ENCODE measurements at places on chromosomes 3 and 15.

- no peak for DNase-seq
Measured at GRCh38 chr15:100115711-100116090, 226.1 kb downstream of the ADAMTS17 start.

GRCh38 chr3:3772920-3773319 is 26.3 kb upstream of the LRRN1 start:
- DNase-seq: no peak

- DNase-seq: peak; percentile 76
Measured at GRCh38 chr3:107064405-107065060, 312.7 kb upstream of the CCDC54 start.

DNA sequence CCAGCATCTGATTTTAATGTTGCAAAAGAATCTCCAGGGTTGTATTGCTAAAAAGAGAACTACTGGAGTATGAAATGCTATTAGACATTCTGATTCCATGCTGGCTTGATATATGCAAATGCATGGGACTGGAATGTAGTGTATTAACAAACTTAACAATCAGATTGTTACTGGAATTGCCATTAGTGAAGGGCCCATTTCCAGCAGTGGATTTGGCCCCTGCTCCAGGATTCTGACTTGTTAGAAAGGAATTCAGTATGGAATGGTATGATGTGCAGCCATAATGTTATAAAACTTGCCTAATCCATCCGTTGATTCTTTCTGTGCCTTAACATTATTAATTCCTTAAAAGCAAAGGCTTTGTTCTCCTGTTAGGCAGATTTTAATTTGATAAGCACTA is 7.9 kb downstream of the ARRDC4 start:
- no peak for DNase-seq

DNA sequence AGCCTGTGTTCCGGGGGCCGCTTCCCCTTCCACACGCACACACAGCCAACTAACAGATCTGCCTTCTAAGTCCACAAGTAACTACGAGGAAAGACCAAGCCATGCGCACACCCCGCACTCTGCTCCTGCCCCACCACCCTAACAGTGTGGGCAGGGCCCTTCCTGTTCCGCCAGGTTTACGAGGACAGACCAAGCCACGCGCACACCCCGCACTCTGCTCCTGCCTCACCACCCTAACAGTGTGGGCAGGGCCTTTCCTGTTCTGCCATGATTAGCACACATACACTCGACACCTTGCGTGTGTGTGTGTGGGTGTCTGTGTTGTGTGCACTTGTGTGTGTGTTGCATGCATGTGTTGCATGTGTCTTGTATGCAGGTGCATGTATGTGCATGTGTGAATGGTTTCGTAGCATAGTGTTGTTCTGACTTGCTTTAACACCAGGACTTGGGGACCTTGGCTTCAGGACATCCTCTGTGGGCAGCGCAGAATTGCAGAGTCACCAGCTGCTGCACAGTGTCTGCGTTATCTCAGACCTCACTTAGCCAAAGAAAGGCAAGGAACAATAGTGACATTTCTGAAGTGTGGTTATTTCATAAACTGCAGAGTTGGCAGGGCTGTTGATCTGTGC is 114.4 kb downstream of the CHSY1 start:
- DNase-seq: peak; percentile 23

GRCh38 chr3:186255703-186256331 is 106.2 kb downstream of the DGKG start:
- peak; percentile 64 for DNase-seq

DNA sequence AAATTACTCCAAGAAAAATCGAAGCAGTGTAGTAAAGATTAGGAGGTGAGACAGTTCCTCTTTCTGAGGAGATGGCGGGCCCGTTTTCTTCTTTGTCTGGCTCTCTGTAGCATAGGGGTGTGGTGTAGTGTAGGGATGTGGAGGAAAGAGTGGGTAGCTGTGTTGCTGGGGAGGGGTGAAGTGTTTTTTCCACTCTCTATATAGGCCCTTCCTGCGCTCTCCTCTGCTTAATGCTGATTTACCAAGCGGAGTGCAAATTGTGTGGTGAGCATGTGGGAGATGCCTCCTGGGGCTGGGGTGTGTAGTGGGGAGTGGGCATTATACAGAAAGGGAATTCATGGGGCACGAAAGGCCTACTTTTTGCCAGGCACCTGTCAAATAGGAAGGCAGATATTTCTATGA is 94.9 kb downstream of the ST6GAL1 start:
- DNase-seq: peak; percentile 66

- no peak for DNase-seq
Measured at GRCh38 chr15:63340878-63341277, 40.8 kb downstream of the CA12 start.

- DNase-seq: no peak
Measured at GRCh38 chr3:17360991-17361390, 381.4 kb downstream of the TBC1D5 start.

- peak; percentile 6 for DNase-seq
Measured at GRCh38 chr3:189995129-189995528, 125.6 kb downstream of the P3H2 start.

DNA sequence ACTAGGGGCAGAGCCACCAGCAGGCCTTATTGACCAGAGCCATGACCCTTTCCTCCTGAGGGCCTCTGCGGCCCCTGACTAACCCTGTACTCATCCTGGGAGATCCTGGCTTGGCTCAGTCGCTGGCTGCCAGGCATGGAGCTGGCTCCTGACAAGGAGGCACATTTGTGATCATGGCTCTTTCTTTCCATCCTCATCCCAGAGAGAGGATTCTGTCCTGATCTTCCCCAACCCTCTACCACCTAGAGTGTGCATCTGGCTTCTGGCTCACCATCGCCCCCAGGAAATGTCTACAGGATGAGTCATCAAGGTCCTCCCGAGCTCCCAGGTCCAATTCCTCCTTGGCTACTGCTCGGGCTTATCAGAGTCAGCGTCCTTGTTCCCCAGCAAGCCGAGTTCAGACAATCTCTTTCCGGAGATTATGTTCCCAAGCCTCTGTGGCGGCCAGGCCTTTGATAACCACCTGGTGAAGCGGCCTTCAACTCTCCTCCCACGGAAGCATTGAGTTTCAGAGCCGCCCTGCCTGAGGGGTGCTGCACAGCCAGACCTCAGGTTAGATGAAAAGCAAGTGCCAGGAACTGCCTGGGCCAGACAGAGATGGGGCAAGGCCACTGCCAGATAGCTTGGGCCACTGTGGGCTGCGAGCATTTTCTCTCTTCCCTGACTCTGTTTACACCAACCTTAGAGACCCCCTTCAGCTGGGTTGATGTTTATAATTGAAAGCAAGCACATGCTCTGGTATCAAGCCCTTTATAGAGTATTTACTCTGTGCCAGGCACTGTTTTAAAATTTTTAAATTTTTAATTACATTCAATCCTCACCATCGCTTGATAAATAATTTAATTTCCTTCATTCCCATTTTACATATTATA is 44.3 kb upstream of the MRPS22 start:
- no peak for DNase-seq

GRCh38 chr3:104178680-104179079 is 1188.0 kb upstream of the ALCAM start:
- DNase-seq: no peak

DNA sequence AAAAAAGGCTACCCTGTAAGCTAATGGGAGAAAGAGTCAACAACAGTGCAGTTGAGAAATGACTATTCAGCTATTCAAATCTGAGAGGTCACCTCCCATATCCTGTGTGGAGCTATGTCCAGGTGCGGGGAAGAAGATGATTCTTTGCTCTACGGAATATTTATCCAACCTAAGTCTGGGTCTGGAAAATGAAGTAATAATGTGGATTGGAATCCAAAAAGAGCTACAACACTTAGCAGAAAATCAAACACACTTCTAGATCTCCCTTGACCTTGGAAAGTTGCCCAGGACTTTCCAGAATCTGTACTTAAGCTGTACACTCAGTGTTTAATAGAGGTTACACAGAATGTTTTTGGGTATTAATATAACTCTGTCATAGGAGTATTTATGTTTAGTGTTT is 251.9 kb downstream of the NAALADL2 start:
- no peak for DNase-seq

GRCh38 chr3:47803480-47804025 is 615 bp downstream of the DHX30 start:
- DNase-seq: no peak

- DNase-seq: no peak
Measured at GRCh38 chr15:38842226-38842625, 277.6 kb upstream of the RASGRP1 start.

DNA sequence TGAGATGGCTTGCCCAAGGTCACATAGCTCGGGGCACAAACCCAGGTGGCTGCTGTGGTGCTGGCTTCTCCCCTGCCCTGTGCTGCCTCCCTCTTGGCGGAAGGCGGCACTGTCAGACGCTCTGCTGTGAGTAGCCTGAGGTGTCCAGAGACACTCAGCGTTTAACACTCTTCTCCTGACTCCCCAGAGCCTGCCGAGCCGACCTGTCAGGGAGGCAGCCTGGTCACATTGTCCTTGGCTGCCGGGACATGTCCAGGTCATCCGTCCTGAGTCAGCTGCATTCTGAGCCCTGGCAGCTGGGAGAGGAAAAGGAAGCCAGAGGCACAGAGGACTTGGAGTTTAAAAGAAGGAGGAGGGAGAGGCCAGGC is 4.7 kb downstream of the LMAN1L start:
- no peak for DNase-seq

- no peak for DNase-seq
Measured at GRCh38 chr3:44159696-44160300, 81.9 kb upstream of the TOPAZ1 start.

GRCh38 chr15:35054380-35054779 is 30.7 kb downstream of the NANOGP8 start:
- DNase-seq: no peak

DNA sequence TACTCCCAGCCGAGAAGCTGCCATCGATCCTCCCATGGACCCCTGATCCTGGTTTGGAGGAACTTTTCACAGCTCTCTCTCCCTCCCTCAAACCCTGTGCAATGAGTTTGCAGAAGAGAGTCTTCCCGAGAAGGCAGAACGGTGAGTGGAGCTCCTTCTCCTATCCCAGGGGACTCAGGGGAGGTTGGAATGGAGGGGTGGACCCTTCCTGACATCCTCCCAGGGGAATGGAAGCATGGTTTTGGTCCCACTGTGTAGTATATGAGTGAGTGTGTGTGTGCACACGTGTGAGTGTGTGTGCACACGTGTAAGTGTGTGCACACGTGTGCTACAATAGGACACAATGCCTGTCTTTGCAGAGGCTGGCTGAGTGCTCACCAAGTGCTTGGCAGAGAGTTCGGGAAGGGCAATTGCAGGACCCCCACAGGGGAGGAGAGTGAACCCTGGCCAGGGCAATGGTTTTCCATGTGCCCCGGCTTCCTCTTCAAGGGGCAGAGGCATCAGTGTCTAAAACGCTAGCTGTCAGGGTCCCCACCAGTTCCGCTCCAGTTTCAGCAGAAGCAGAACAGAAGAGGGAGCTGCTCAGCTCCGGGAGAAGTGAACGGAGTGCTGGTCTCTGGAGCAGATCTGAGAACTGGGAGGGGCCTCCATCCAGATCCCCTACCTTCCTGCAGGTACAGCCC is 13.8 kb upstream of the IL16 start:
- no peak for DNase-seq

- DNase-seq: peak; percentile 16
Measured at GRCh38 chr3:107928084-107928445, 162.8 kb downstream of the CD47 start.

- DNase-seq: no peak
Measured at GRCh38 chr3:51702156-51702555, 4.7 kb upstream of the GRM2 start.

GRCh38 chr15:83322061-83322460 is 37.6 kb upstream of the BNC1 start:
- DNase-seq: no peak

- DNase-seq: no peak
Measured at GRCh38 chr3:171461525-171461917, 1.3 kb upstream of the TNIK start.

- no peak for DNase-seq
Measured at GRCh38 chr3:76943058-76943457, 96.8 kb upstream of the ROBO2 start.

DNA sequence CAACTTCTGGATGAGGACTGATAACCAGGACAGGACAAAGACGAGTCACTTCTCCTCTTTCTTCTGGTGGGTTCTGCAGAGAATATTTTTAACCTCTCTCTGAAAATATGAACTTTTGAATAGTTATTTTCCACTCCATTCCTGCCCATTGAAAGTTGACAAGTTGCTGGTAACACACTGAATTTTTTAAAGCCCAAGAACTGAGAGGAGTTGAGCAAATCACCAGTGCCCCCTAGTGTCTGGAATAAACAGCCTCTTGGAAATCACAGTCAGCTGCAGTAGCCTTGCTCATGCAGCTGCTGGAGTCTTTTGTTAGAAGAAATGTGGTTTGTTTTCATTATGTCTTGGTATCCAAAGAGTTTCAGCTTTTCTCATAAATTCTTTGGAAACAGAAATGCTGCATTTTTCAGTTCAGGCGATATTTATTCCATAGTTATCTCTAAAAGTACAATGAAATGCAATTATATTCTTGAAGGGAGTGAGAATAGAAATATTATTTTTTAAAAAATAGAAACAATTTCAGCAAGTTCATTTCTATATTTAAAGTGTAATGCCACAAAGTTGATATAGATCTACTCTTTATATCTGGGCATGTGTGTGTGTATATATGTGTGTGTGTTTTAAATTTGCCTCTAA is 741.0 kb upstream of the CBLB start:
- peak; percentile 78 for DNase-seq

- no peak for DNase-seq
Measured at GRCh38 chr3:54087581-54088410, 34.6 kb upstream of the CACNA2D3 start.

GRCh38 chr3:159260049-159260662 is 458.3 kb downstream of the MFSD1 start:
- DNase-seq: peak; percentile 40

- DNase-seq: no peak
Measured at GRCh38 chr15:58081456-58081855, 15.9 kb upstream of the ALDH1A2 start.

DNA sequence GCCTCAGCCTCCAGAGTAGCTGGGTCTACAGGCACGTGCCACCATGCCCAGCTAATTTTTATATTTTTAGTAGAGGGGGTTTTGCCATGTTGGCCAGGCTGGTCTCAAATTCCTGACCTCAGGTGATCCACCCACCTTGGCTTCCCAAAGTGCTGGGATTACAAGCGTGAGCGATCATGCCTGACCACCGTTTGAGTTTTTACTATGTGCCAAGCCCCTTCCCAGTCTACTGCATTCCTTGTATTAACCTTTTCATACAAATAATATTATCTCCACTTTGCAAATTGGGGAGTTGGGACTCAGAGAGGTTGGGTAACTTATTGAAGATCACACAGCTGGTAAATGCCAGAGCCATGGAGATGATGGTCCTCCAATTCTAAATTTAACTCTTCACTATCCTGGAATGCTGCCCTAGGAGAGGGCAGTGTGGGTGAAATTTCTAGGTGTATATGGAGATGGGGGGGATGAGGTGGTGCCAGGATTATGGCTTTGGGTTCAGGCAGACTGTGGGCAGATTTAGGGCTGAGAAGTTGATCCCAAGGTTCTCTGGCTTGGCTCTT is 1.0 kb upstream of the PXK start:
- DNase-seq: no peak

All from activated CD4-positive, alpha-beta T cell treated with anti-CD3 and anti-CD28 coated beads for 48 hours (primary cell).